ENCODE measurements at places on chromosomes 11 and 22.

DNA sequence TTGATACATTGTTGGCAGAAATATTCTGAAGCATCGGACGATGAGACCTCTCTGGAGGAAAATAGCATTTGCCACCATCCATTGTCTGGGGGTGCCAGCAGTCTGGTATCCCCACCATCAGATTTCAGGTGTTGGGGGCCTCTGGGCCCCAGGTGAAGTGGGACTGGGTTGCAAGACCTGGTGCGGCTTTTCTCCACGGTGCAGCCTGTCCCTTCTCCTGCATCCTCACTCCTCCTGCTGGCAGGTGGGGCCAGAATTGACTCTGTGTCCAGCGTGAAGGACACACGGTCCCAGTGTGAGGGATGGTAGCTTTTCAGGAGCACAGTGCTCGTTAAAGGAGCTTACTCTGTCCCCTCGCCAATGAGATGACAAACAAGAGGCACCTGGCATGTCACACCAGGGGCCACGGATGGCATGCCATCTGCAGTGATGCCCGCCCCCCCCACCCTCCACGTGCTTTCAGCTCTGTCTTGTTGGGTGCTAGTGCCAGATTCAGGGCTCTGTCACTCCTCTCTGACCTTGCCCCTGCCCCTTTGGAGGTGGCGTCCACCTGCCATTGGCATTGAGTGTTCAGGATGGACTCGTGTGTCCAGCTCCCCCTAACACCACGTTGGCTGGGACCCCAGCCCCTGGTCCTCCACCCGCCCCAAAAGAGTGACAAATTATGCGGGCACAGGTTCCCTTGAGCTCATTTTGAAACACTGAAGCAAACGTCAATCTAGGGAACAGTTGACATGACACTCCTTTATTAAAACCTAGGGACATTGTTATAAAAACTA, 62.4 kb downstream of the PARVG start:
- peak; percentile 41 for DNase-seq

GRCh38 chr11:12090761-12091258, 19.6 kb upstream of the MICAL2 start:
- no peak for DNase-seq

- no peak for DNase-seq
Observed at GRCh38 chr11:20627701-20628100, 28.3 kb downstream of the SLC6A5 start.

- DNase-seq: no peak
Observed at GRCh38 chr11:123775715-123776549, 21.6 kb upstream of the OR6X1 start.

- DNase-seq: peak; percentile 77
Observed at GRCh38 chr22:19756288-19757128, 4.1 kb upstream of the TBX1 start.

GRCh38 chr22:46568102-46568809, 30.8 kb upstream of the CELSR1 start:
- no peak for DNase-seq

- no peak for DNase-seq
Observed at GRCh38 chr11:84383576-84383975, 1097.4 kb upstream of the CCDC90B start.

- DNase-seq: no peak
Observed at GRCh38 chr11:75822541-75822940, 7.5 kb downstream of the UVRAG start.

DNA sequence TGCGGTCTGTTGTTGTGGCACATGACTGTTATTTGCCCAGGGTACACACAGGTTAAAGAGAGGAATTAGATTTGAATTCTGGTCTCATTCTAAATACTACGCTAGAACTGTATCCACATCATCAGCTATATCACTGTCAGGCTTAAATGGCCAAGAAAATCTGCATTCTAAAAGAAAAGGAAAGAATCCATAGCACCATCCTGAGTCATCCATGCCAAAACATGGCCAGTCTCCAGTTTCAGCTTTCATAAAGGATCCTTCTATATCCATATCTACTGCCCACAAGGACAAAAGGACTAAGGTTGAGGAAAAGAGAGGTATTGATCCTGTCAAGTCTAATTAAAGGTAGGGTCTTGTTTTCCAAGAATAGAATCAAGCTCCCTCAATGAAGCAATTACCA, 73.6 kb upstream of the GDPD4 start:
- no peak for DNase-seq

- no peak for DNase-seq
Observed at GRCh38 chr22:44576311-44577260, 78.6 kb upstream of the RTL6 start.

DNA sequence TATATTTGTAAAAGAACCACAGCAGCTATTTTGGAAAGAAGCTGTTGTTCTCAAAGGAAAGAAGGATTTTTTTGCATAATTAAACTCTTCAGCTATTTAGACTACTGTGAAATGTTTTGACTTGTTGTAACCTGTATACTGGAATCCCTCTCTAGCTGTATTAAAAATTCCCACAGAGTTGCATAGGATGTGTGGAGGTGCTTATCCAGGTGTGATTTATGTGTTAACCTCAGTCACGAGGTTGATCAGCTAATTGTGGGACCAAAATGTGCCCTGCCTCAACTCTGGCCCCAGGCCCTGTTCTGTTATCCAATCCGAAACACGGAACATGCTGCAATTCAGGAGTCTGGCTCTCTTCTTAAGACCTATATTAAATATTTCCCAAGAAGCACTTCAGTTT, 70.1 kb downstream of the LIF start:
- DNase-seq: no peak

GRCh38 chr22:50022171-50022819, 9.7 kb upstream of the IL17REL start:
- DNase-seq: no peak
